ENCODE measurements at places on chromosomes 13 and 19.
A peak's percentile ranks its signal among the peaks of the same experiment; 100 is the strongest.

- DNase-seq: no peak
Observed at GRCh38 chr19:58338825-58339558, 12.2 kb downstream of the ZSCAN22 start.

DNA sequence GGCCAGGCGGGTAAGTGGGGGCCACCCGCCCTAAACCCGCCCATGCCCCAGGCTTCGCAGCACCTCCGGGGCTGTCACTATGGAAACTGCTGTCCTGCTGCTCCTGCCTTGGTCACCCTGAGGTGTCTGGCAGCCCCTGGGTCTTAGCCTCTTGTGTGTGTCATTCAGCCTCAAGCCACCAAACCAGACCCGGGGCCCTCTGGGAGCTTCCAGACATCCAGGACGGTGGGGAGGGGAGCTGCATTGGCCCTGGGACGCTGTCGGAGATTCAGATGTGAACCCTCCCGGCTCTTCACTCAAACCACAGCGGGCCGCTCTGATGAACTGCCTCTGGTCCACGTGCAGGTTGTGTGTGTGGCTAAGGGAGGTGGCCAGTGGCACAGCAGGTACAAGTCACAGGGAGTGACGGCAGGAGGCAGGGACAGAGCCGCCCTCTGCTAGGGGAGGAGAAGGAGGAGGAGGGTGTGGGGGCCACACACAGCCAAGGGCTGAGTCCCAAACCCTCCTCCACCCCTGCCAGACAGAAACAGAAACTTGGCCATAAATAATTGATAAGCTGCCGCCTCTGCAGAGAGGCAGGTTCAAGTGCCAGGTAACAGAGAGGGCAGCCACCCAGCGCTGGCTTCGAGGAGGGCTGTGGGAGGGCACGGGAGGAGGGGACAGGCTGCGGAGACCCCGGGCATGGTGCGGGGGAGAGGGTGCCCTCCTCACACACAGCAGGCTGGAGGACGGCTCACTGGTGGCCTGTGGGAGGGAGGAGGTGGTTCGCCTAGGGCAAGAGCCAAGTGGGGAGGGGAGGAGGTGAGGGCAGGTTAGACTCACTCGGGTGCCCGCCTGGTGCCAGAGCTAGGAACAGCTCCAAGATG is 8.0 kb downstream of the NANOS3 start:
- no peak for DNase-seq

DNA sequence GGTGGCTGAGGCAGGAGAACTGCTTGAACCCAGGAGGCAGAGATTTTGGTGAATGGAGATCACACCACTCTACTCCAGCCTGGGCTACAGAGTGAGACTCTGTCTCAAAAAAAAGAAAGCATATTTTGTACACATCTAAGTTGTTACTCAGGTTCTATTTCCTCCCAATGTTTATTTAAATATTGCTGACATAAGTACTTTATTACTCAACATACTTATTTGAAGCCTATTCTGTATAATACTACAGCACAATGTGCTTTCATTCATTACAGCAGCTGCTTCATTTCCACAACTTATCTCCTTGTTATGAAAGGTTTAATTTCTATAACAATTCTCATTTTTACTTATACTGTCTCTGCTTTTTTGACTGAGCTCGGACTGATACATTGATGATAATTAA is 495.7 kb downstream of the SLITRK1 start:
- DNase-seq: no peak

GRCh38 chr19:43315851-43316250 is 37.6 kb upstream of the CD177 start:
- no peak for DNase-seq

- no peak for DNase-seq
Observed at GRCh38 chr19:32676895-32677359, 1.3 kb downstream of the RGS9BP start.

GRCh38 chr19:29376855-29377354 is 148.9 kb upstream of the VSTM2B start:
- DNase-seq: no peak

- no peak for DNase-seq
Observed at GRCh38 chr13:40520916-40521315, 145.5 kb downstream of the FOXO1 start.

GRCh38 chr13:67736646-67737420 is 506.7 kb upstream of the PCDH9 start:
- DNase-seq: no peak

- no peak for DNase-seq
Observed at GRCh38 chr19:32519023-32519422, 62.0 kb upstream of the PDCD5 start.

GRCh38 chr13:31088826-31089420 is 72.8 kb downstream of the HSPH1 start:
- no peak for DNase-seq

DNA sequence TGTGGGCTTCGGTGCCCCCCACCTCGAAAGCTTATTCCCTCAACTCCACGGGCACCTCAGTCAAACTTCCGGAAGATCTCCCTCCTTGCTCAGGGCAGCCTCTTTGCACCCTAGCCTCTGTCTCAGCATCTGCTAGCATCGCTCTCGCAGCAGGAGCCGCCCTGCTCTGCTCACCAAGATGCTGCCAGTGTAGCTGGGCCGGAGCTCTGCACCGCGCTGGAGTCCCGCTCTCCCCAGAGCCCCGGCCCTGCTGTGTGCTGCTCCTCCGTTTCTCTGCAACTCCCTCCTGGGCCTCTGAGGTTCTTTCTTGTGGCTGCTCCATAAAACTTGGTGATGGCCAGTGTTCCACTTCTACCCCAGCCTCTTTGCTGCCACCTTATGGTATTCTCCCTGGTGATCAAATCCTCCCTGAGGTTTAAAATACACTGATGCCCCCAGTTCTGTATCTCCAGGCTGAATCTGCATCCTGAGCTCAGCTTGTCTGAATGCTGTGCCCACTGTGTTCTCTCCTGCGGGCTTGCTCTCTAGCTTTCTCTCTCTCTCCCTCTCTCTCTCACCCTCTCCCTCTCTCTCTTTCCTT is 198.0 kb downstream of the UQCRFS1 start:
- no peak for DNase-seq

DNA sequence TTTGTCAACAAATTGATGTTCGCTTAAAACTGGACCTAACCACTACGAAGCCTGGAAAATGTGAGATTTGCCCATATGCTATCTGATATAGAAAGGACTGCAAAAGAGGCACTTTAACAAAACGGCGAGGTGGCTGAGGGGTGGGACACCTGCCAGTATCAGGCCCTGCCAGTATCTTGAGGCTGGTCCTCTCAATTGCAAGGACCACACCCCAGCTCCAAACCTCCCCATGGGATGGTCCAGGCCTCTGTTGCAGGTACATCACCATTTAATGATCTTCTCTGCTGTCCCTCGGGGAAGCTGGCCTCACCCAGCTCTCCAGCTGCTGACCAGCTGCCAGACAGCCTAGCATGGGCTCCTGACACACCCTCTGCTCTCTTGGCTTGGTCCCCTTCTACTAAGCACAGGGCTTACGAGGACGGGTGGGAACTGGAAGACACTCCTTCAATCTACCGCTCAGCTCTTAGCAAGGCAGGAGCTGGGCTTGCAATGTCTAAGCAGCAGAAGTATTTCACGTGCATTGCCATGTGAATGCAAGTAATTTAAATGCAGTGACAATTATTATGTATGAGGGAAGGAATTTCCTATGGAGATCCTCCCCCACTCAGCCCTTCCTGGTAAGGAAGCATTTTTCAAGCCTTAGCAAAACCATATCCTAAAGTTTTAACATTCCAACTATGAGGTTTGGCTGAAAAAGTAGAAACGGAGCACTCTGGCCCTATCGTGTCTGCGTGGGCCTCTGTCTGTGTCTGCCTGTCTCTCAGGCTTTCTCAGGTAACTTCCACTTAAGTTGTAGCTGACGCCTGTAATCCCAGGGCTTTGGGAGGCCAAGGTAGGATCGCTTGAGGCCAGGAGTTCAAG is 63.9 kb downstream of the LATS2 start:
- DNase-seq: no peak

GRCh38 chr19:15837221-15837731 is 21.8 kb upstream of the OR10H1 start:
- no peak for DNase-seq

GRCh38 chr19:14116525-14116917 is 1.0 kb downstream of the PRKACA start:
- DNase-seq: no peak

DNA sequence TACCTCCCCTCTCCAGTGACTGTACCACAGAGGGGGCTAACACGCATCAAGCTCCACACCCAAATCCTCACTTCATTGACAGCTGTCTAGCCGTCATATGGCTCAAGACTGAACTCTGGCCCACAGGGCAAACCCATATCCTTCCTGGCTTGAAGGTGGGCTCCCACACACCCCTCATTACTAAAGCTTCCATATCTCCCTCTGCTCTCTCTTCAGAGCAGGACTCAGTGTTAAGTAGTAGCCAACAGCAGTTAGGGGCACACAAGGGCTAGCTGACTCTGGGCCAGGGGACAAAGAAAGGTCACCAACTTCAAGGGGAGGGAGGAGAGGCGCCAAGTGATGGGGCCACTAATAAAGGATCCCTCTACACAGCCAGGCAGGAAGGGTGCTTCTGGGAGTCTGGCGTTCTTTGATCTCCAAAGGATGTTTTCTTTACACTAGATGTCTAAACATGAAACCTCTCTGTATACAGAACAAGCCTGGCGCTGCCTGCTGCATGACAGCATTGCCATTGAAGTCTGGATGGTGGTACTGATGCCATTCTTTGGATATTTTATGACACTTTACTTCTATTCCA is 8.1 kb downstream of the PEG3 start:
- DNase-seq: no peak

DNA sequence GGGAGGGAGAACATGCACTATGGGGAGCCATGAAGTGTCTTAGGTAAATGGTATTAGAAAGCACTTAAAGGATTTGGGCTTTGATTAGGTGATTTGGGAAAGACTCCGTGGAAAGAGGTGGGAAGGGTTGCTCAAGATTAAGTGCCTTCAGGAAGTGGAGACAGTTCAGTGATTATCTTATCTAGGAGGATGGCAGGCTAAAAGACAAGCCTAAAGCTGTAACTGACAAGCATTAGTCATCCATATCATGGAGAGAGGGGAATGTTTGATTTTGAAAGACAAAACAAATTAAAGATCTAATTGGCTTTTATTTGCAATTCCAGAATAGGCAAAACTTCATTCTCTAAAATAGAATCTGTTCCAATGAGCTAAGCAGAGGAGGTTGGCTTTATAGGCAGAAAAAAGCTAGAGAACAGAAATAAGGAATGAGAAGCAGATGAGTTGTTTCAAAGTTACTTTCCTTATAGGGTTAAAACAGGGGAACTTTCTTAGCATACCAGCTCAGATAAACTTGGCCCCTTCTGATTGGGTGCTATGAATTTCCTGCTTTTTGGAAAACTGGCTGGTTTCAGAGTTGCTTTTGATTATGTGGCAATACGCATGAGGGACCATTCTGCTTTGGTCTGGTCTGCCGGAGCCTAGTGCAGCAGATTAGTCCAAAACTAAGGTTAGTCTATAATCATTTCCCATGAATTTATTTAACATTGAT is 1.8 kb upstream of the DIAPH3 start:
- DNase-seq: no peak

- no peak for DNase-seq
Observed at GRCh38 chr13:71606818-71607217, 260.2 kb downstream of the DACH1 start.

GRCh38 chr19:43468354-43469159 is 3.1 kb upstream of the LYPD3 start:
- no peak for DNase-seq

DNA sequence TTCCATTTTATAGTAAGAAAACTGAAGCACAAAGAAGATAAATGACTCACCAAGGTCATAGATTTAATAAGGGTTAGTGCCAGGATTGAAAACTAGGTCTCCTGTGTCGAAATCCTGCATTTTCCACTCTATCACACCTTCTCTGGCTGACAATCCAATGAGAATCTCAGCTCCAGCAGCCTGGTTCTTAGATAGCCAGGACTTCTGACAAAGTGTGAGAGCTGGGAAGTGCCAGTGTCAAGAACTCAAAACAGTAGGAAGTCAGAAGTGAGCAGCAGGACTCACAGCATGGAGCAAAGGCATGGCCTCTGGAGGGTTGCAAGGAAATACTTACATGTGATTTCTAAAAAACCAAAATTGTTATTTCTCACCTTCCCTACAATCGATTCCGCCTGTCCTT is 24.3 kb downstream of the KCTD12 start:
- no peak for DNase-seq

GRCh38 chr13:51308781-51309180 is 30.7 kb upstream of the SERPINE3 start:
- DNase-seq: no peak

- DNase-seq: peak; percentile 14
Observed at GRCh38 chr13:42594481-42595252, 20.7 kb downstream of the TNFSF11 start.

GRCh38 chr13:53200498-53201453 is 172.2 kb downstream of the OLFM4 start:
- DNase-seq: no peak

DNA sequence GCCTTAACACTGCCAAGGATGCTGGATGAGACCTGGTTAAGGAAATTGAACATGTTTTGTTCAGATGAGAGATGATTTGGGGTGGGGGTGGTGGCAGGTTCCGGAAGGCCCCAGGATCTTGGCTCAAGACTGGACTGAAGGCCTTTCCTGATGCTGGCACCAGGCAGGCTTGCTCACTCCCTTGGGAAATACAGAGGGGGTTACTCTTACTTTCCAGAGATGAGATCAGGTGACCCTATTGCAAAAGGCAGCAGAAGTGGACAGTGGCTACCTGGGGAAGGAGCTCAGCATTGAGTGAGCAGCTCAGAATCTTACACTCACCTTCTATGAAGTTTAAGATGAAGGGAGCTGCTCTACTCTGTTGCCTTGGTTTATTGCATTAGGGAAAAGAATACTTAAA is 10.8 kb downstream of the GATAD2A start:
- no peak for DNase-seq

- no peak for DNase-seq
Observed at GRCh38 chr19:45630463-45630862, 8.7 kb downstream of the EML2 start.

- DNase-seq: no peak
Observed at GRCh38 chr19:49150944-49151243, 4.3 kb downstream of the HRC start.

DNA sequence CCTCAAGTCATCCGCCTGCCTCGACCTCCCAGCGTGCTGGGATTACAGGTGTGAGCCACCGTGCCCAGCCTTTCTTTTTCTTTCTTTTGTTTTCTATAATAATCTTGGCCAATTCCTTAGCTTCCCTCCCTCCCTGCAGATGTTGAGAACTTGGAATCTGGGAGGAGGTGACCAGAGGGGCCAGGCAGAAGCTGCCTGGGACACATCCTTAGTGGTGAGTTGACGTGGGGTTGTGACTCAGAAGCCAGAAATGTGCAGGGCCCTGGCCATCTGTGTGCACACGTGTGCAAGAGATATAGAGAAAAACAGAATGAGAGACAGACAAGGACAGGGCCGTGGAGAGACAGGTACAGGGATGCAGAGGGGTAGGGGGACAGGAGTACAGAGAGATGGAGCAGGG is 154.3 kb downstream of the SIPA1L3 start:
- DNase-seq: no peak

- DNase-seq: no peak
Observed at GRCh38 chr13:72430923-72431322, 296.5 kb downstream of the MZT1 start.

DNA sequence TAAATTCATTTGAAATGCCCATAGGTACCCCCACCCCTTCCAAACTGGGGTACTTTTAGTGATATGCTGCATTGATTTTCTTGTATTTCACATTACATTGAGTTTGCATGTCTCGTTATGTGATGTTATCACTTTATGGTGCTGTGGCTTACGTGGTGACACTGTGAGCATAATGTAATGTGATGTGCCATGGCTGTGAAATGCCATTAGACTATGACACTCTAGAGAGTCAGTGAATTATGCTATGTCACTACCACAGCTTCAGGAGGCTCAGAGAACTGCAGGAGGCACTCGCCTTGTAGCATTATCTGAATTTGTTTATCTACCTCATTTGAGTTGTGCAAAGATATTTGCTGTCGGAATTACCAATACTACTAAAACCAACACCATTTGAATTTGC is 590.1 kb upstream of the SLC10A2 start:
- DNase-seq: no peak

Measured in T-helper 9 cell (primary cell).